ENCODE measurements at places on chromosomes 11 and 22.

GRCh38 chr22:18005201-18005926 is 19.0 kb downstream of the MICAL3 start:
- no peak for DNase-seq

- DNase-seq = no peak
Measured at GRCh38 chr11:46607516-46607915, 9.5 kb downstream of the HARBI1 start.

DNA sequence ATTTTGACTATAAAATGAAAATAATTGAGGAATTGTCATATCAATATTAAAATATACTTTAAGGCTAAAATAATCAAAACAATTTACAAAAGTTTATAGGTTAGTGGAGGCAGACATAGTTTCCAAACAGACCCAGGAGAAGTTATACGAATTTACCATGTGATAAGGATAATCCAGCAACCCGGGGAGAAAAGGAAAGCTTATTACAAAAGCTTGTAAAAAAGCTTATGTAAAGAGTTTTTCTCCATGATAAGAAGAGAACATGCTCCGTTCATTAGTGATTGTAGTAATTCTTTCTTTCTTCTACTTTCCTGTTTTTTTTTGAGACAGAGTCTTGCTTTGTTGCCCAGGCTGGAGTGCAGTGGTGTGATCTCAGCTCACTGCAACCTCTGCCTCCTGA is 79.0 kb downstream of the ATXN10 start:
- DNase-seq = no peak

- no peak for DNase-seq
Measured at GRCh38 chr11:40885250-40885954, 574.0 kb downstream of the LRRC4C start.

GRCh38 chr11:85668157-85668556 is 3.2 kb upstream of the CREBZF start:
- no peak for DNase-seq

- DNase-seq = no peak
Measured at GRCh38 chr11:19763330-19763729, 50.7 kb downstream of the NAV2 start.

DNA sequence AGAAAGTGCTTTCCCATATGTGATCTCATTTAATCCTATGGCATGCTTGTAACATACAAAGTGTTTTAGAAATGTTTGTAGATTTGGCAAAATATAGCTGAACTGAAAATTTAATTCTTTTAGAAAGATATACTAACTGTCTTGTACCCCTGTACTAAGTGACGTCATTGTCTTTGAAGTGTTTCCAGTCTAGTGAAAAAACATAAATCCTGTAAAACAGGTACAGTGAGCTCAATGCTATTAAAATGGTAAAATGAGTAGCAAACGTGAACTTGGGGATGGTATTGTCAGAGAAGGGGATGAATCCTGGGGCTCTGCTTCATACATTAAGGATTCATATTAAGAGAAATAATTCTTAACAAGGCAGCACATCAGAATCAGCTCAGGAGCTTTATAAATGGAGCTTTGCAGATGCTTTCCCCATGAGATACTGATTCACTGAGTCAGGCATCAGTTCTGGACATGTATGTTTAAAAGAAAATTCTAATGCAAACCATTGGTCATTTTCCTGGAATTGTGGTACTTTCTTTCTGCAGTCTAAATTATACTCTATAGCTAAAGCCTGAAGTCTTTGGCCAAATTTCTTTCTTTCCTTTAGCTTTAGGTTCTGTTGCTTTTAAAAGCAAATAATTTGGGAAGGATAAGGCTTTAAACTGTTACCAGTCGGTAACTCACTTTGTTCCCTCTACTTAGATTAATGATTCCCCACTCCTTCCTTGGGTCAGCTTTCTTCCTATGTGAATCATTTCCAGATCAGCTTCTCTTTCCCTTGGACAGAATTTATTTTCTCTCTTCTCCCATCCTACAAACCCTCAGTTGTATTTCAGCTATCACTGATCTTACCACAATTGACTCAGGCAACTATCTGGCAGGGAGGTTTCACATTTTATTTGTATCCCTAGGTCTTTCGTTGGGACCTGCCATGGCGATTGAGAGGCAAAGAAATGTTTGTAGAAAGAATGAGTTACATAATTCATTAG is 57.5 kb upstream of the DDI1 start:
- DNase-seq = no peak

DNA sequence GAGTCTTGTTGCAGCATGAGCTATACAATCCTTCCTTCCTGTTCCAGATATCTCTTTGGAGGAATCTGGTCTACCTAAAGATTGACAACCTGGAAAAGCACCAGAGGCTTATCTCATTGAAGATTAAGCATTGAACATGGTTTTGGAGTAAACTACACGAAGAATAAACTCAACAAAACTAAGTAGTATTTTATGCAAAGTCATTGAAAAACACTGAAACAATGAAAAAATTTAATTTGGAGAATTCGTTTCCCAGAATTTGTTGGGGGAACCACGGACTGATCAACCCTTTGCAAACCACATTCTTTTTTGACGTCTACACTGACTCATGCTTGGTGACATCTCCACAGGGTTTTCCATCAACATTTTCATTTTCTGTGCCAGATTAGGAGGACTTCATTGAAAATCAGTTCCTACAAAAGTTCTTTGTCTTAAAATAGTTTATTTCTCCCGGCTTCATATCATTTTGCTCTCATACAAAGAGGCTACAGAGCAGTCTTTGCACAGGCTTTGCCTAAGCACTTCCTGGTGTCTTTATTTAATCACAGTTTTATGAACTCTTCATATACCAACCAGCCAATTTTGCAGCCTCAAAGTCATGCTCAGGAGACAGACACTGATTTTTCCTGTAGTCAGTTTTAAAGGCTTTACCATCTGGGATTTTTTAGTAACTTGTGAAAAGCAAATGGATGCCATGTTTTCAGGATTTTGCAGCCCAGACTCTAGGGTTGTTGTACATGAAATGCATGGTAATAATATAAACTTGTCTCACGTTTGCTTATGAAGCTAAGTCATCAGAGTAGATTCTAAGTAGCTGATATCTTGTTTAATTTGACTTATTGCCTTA is 186.3 kb downstream of the C11orf91 start:
- no peak for DNase-seq

GRCh38 chr11:128544471-128545051 is 42.8 kb downstream of the ETS1 start:
- DNase-seq = no peak

DNA sequence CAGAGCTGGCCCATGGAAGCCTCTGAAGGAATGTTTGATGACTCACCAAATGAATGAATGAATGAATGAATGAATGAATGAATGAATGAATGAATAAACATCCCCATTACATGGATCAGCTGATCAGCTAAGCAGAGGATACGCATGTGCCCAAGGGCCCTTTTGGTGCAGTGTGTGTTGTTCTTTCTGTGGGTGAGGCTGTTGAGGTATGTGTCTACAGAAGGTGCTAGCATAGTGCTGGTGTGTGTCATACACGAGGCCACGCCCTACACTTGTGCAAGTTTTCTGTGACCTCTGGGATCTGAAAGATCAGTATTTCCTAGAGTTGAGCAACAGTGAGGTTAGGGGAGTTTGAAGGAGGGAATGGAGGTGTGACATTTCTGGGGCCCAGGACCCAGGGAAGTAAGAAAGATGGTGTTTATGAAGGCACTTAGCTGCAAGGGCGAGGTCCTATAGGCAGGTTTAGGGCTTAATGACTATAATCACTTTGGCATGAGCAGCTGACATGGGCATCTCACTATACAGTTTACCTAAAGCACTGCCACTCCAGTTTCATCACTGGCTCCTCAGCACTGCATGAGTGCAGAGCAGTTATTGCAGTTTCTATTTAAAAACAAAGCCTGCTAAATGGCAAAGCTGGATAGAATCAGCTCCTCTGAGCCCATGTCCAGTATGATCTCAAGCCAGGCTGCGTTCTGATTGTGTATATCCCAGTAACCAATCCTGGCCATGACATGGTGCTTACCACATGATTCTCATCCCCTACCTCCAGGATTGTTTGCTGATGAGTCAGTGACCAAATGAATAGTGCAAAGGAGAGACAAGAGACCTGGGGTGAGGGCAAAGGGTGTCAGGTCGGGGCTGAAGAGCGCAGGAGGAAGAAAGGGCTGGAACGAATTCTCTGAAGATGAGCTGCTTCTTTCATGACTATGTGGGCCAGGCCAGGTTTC is 36.4 kb upstream of the E2F8 start:
- no peak for DNase-seq

DNA sequence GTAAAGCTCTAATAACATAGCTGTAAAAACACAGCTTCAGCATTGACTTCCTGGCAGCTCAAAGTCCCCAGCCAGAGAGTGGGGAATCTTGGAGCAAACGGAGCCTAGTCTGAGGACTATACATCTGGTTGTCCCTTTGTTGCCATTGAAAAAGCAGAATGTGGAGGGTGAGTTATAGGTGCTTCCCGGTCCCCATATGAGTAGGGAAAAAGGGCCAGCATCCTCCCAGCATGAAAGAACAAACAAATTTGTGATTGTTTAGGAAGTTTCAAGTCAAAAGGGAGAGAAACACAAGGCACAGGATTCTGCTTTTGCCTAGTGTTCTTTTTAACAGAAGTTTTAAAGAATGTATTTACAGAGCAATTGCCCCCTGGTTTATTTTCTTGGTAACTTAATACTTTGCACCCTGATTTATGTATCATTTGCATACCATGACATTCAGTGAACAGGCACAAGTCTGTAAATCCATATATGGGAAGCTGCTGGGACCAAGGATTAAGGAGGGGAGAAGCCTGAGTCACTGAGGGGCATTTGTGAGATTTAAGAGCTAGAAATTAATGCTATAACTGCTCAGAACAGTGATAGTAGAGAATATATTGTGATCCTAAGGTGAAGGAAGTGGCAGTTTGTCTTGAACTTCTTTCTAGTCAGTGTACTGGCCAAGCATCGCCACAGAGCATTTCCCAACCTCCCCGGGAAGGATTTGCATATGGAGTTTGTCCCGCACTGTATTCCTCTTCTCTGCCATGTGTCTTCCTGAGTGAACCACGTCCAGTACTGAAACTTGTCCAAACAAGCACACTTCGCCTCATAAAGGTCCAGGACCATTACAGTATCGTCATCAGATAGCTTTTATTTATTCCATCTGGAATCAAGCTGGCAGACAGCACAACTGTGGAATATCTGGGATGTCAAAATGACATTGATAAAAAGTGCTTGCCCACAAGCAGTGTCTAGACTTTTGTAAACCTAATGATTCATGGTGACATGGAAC is 103.0 kb downstream of the DBX1 start:
- no peak for DNase-seq

- no peak for DNase-seq
Measured at GRCh38 chr22:34236527-34236926, 316.3 kb upstream of the LARGE1 start.

DNA sequence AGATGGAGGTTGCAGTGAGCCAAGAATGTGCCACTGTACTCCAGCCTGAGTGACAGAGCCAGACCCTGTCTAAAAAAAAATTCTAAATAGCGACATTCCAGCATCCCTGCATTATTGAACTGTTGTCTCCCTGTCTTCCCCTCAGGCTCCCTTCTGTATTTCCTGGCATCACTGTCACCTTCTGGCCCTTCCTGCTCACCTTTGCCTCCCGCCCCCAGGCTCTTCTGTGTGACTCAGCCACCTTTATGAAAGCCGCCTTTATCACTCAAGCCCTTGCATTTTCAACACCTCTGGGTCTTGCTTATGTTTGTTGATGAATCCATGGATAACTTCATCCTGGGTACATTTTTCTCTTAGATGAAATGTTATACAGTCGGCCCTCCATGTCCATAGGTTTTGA is 21.1 kb downstream of the UBASH3B start:
- no peak for DNase-seq

DNA sequence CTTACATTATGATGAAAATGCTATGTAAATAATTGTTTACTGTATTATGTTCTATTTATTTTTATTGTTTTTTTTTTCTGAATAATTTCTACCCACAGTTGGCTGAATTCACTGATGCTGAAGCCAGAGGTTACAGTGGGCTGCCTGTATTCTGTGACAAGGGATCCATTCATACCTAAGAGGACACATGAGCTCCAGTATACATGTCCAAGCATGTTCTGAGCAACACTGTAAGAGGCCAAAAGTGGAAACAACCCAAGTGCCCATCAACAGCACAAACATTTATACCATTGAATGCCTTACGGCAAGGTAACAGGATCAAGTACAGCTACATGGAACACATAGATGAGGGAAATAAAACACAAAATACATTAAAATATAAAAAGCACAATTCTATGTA is 1.4 kb upstream of the SRSF8 start:
- no peak for DNase-seq
